ENCODE measurements at places on chromosomes 6 and 20.

DNA sequence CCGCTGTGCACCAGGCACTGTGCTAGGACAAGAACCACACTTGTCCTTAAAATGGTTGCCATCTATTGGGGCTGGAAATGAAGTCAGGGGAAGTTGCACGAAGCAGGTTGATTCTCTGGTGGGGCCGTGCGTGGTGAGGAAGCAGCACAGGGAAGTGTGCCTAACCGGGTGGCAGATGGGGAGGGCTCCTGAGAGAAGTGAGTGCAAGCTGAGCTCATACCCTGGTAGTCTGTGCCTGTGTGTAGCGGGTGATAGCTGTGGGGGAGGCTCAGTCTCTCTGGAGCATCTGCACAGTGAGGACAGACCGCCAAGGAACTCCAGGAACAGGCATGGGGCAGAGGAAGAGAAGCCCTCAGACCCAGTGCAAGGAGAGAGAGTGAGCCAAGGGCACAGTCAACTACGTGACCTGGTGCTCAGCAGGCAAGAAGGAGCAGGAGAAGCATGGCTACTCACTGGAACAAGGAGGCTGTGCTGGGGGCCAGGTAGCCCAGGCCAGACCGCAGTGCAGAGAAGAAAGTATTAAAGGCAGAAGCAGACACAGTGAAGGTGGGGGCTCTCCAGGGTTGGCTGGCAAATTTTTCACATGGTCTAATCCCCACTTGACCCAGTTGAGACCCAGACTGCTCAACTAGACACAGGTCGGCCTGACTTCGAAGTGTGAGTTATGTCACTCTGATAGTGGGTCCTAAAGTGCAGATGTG is 155.0 kb downstream of the CDH26 start:
- DNase-seq: no peak

GRCh38 chr20:49381558-49382493 is 100.6 kb downstream of the KCNB1 start:
- DNase-seq: peak; percentile 59

- DNase-seq: no peak
Measured at GRCh38 chr6:2971420-2972218, at the start of gene SERPINB6. Gene SERPINB6 (minus strand): TSS chr6:2971567. CDS start chr6:2959332, 12,235 bp downstream.

GRCh38 chr6:157063176-157063905 is 260.0 kb downstream of the TMEM242 start:
- no peak for DNase-seq

DNA sequence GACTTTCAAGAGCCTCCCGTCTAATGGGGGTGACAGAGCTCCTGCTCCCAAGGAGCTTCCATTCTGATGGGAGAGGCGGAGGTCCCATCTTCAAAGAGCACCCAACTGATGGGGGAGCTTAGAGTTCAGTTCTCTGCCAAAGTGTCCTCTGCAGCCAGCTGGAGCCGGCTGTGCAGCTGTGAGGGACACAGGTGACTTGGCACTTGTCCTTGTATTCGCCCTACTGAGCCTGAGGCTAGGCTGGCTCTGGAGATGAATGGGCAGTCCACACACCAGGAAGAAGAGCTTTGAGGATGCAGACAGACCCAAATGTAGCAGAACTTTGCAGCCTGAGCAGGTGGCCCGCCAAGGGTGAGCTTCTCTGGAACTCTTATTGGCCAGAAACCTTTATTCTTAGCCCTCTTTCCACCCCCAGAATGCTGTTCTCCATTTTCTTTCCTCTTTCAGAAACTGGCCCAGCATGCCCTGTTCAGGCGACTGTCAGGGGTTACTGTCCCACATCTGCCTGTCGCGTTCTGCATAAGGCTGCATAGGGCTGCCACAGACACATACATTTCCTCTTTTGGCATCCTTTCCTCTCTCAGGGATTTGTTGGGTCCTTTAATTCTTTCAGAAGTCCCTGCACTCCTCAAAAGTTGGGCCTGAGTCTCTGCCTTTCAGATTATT is 108.7 kb upstream of the LRFN2 start:
- peak; percentile 55 for DNase-seq

GRCh38 chr6:113744861-113745260 is 112.3 kb upstream of the MARCKS start:
- no peak for DNase-seq

DNA sequence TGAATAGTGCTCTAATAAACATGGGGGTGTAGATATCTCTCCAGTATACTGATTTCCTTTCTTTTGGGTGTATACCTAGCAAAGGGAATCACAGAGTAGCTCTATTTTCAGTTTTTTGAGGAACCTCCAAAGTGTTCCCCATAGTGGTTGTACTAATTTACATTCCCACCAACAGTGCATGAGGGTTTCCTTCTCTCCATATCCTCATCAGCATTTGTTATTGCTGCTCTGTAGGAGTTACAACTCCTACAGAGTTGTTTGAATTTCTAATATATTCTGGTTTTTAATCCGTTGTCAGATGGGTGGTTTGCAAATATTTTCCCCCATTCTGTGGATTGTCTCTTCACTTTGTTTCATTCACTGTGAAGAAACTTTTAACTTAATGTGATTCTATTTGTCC is 207.9 kb downstream of the FUT9 start:
- no peak for DNase-seq

Data from DMS79 (cell line).